ENCODE measurements at places on chromosomes 1 and 21.

DNA sequence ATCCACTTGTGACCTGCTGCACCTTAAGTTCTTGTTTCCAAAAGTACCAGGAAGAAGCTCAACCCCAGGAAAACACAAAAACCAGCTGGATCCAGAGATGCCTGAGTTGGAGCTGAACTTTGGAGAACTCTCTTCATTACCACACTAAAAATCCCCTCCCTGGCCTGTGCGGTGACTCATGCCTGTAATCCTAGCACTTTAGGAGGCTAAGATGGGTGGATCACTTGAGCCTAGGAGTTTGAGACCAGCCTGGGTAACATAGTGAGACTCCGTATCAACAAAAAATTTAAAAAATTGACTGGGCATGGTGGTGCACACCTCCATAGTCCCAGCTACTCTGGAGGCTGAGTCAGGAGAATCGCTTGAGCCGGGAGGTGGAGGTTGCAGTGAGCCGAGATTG, 6.2 kb downstream of the MAP1LC3C start:
- peak; percentile 58 for DNase-seq

DNA sequence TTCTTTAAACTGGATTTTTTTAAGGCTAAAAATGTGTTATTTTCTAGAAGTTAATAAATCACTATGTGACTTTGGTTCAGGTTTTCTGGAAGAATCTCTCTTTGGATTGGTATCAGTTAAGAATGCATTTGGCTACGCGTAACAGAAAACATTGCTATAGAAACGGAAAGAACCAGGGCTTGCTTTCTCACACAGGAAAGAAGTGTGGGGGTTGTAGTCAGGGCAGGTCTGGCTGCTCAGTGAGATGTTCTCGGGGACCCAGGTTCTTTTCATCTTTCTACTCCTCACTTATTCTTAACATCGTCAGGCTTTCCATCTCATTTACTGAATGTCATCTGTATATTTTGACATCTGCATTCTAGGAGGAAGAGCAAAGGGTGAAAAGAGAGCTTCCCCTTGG, 191.4 kb downstream of the ZBTB18 start:
- no peak for DNase-seq

DNA sequence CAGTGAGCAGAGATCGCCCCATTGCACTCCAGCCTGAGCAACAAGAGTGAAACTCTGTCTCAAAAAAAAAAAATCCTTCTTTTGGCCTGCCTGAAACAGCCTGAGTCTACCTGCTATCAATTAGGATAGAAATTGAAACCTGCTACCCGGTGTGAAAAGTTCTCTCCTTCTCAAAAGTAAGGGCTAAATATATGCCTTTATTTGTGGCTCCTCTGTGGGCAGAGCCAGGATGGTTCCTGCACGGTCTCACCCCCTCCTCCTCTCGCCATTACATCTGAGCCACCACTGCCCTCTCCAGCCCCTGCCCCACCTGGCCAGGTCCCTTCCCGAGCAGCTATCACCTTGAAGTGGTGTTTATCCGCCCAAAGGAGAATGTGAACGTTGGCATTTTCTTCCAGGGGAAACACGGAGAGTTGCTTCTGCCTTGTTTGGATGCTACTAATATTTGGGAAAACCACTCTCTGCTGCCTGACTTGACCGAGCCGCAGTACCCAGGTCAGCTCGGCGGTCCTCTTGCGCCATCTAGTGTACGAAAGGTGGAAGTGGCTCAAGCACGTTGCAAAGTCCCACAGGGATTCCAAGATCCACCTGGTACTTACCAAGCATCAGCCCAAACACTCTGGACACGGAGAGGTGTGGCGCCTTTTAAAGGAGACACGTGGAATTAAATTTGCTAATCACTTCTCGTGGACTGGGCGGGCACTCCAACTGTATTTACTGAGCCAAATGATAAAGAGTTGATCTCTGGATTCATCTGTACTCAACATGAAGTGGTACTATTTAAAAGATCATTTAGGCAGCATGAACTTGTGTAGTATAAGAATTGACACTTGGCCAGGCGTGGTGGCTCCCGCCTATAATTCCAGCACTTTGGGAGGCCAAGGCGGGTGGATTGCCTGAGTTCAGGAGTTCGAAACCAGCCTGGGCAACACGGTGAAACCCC, 31.9 kb downstream of the SETD4 start:
- peak; percentile 75 for DNase-seq

DNA sequence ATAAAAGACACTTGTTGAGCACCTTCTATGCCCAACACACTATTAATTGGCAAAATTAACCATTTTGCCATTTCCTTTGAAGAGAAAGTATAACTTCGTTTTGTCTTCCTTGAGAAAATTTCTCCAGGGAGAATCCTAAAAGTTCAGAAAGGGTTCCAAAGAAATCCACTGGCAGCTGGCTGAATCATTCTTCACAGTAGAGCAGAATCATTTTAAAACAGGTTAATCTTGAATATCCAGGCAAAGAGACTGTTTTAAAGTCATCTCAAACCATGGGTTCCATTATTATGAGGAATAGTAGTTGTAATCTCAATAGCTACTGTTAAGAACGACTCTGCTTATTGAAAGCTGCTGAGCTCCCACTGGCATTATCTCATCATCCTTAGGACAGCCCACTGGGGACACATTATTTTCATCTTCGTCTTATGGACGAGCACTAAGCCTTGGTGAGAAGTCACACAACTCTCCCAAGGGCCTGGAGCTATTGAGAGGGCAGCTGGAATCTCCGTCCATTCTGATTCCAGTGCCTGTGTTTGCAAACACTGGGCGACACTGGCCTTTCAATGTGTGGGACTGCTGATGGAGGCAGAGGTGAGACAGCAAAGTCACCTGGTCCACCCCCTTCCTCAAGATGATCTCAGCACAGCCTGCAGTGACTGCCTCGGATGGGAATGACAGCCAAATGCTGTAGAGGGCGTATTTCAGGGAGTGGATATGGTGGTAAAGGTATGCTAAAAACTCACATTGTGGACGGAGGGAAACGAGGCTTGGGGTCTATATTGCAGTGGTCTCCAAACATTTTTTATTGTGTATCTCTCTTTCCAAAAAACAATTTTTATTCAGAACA, 15.3 kb upstream of the PGBD5 start:
- no peak for DNase-seq

GRCh38 chr1:210489491-210489890, 160.8 kb downstream of the HHAT start:
- no peak for DNase-seq

DNA sequence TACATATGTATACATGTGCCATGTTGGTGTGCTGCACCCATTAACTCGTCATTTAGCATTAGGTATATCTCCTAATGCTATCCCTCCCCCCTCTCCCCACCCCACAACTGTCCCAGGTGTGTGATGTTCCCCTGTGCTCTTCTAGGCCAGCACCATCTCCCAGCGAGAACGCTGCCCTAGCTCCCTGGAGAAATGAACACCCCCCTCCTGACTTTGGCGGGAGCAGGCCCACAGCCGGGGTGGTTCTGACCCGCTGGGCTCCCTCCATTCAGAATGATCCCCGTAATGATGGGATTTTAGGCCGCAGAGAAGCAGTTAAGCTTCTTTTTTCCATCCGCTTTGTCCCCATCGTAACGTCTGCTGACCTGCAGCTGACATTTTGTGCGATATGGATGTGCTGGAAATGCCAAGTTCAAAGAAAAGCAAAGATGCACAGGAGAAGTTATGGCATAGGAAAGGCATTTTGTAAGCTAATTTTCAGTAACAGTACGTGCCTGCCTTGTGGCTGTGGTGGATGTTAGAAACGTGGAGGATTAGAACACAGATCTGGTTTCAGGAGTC, 39.3 kb downstream of the ELK4 start:
- no peak for DNase-seq

- DNase-seq: peak; percentile 92
Observed at GRCh38 chr1:31576201-31576669, at the start of gene TINAGL1. Gene TINAGL1 (plus strand): TSS chr1:31576515. CDS start chr1:31577149, 634 bp downstream.

DNA sequence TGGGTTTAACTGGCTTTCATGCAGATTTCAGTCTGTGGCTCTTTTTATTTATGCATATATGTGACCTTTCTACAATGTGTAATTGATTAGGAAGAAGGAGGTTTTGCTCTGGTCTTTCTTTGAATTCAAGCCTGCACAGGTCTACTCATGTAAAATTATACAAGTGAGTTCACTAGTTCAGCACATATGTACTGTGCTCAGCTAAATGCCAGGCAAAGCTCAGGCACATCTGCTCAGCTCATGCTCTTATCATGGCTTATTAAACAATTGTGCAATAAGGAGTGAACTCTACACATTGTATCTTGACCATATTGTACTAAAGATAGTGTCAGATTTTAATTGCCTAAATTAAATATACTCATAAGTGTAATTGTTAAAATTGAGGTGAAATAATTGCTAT, 378.4 kb downstream of the ADGRL2 start:
- DNase-seq: no peak

Data from kidney tubule cell (primary cell).